ENCODE measurements at places on chromosomes 11 and 22. TPM values are rescaled to one million over a fixed set of nuclear protein-coding genes. Genes with fewer than 3 reads are reported as not detected.

DNA sequence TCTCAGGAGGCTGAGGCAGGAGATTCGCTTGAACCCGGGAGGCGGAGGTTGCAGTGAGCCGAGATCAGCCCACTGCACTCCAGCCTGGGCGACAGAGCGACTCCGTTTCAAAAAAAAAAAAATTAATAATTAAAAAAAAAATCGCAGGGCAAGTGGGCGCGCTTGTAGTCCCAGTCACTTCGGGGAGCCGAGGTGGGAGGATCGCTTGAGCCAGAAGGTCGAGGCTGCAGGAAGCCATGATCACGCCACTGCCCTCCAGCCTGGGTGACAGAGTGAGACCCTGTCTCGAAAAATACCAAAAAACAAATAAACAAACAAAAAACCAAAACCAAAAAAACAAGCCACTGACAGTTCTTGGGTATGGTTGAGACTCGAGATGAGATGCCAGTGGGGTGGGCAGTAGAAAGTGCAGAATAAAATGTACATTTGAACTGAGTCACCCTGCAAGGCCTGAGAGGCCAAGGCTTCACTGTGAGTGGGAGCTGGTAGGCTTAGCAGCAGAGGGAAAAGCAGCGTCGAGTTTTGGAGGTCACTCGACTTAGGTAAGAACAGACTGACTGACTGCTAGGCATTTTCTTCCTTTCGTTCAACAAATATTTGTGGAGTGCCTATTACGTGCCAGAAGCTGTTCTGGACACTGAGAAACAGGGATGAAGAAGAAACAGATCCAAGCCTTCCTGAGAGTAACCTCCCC is 635 bp upstream of the LDHA start:
- no peaks in the 10 kb centered on the region for H3K27me3 ChIP-seq
- peaks cover 24% of the 10 kb centered on the region for H3K36me3 ChIP-seq
- no peak for DNase-seq
- peak overlapping the region; percentile 98 for H3K4me3 ChIP-seq

Gene TRPC6
- not detected for total RNA-seq

DNA sequence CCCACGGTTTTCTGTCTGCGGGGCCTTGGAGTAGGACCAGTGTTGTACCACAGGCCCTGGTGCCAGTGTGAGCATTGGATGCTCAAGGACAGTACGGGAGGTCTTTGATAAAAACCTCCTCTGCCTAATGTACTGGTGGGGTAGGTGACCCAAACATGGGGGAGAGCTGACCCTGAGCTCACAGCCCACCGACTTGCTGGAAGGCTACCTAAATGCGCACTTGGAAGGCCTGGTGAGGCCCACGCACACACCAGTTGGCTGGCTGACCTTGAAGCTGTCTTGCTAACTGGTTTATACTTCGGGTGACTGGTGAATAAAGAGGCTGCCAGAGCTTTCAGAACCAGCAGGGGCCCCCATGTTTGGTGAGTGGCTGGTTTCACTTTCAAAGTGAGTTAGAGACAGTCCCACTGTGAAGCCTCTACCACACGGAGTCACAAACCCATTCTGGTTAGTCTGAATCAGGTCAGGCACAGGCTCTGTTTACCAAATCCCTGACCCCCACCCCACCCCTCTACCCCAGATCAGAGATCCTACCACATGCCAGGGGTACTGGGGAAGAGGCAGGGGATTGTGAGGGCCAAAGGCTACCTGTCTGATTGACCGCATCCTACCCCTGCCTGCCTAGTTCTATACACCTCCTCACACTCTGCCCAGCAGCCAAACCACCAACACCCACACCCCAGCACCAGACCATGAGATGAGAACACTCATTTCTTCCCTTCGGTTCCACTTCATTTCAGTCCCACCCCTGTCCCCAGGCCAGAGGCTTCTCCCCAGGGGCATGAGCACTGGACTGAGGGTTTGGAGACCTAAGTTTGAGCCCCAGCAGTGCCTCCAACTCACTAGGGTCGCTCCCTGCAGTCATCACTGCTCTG is 12.7 kb upstream of the IL2RB start:
- H3K27ac ChIP-seq: no peak overlapping the region
- H3K4me3 ChIP-seq: no peak overlapping the region
- H3K36me3 ChIP-seq: no peaks in the 10 kb centered on the region
- H3K4me1 ChIP-seq: no peaks in the 10 kb centered on the region

DNA sequence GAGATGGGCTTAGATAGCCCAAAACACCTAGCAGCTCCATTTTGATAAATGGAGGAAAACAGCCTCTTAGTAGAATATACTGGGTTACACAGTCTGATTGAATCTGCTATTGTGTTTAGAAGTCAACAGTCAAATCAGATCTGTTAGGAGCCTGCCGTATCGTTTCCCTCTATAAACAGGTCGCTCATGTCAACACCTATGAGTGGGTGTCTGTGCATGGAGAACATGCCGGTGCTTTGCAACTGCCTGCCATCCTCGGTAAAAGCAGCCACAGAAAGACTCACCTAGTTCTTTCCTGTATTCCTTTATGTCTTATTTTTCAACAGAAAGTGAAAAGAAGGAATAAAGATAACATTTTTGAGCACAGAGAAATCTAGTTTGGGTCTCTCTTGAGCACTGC is 99.4 kb downstream of the ETS1 start:
- no peaks in the 10 kb centered on the region for H3K36me3 ChIP-seq
- H3K27ac ChIP-seq: no peak overlapping the region
- H3K4me1 ChIP-seq: no peaks in the 10 kb centered on the region
- H3K27me3 ChIP-seq: peaks cover 13% of the 10 kb centered on the region
- no peak for DNase-seq

- no peak overlapping the region for H3K4me3 ChIP-seq
- no peaks in the 10 kb centered on the region for H3K27me3 ChIP-seq
- peaks cover 27% of the 10 kb centered on the region for H3K36me3 ChIP-seq
- no peak overlapping the region for H3K27ac ChIP-seq
- H3K4me1 ChIP-seq: no peaks in the 10 kb centered on the region
- DNase-seq: no peak
Measured at GRCh38 chr22:40972587-40972986, 21.4 kb downstream of the RBX1 start.

Gene KCTD14
- total RNA-seq: 0.45 TPM

Gene FAM168A
- 46.1 TPM for total RNA-seq

Gene OR10A2
- total RNA-seq: not detected

Gene PLAAT5
- total RNA-seq: not detected

GRCh38 chr11:18729426-18729825 is 3.4 kb upstream of the IGSF22 start:
- no peaks in the 10 kb centered on the region for H3K4me1 ChIP-seq
- H3K36me3 ChIP-seq: no peaks in the 10 kb centered on the region
- H3K27ac ChIP-seq: no peak overlapping the region
- no peak overlapping the region for H3K4me3 ChIP-seq
- H3K27me3 ChIP-seq: no peaks in the 10 kb centered on the region
- DNase-seq: no peak

Gene DLG2
- total RNA-seq: 276 TPM

Gene KRTAP5-2
- total RNA-seq: not detected

DNA sequence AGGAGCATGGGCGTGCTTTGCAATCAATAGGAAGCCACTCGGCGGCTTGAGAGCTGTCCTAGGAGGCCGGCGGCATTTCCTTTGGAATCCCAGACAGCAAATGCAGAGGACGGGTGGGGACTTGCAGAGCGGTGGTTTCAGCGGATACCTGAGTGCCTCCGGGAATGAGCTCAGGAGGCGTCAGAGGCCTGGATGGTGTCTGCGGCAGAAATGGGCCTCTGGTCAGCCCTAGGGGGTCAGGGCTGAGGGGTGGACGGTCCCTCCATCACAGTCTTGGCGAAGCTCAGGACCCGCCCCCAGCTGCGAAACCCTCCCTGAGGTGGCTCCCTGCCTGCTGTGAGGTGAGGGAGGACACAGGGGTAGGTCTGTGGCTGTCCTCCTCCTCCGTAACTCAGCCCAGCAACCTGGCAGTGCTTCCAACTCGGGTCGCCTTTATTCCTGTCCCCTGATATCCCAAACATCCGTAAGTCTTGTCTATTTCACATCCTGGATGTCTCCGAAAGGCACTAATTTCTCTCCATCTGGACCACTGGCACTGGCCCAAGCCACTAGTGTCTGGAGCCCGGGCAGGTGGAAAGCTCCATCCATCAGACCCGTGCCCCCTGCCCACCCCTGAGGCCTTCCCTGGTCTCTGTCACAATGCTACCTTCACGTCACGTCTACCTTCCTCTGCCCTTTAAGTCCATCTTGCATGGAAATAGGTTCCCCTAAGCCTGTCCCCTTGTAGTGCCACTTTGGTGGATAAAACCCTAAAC is 686.6 kb downstream of the BRD1 start:
- H3K4me1 ChIP-seq: no peaks in the 10 kb centered on the region
- DNase-seq: no peak
- no peaks in the 10 kb centered on the region for H3K36me3 ChIP-seq
- no peak overlapping the region for H3K4me3 ChIP-seq
- no peaks in the 10 kb centered on the region for H3K27me3 ChIP-seq

Gene WT1
- total RNA-seq: 8.6 TPM

Gene PKP3
- not detected for total RNA-seq

Gene CCDC87
- 1.1 TPM for total RNA-seq

DNA sequence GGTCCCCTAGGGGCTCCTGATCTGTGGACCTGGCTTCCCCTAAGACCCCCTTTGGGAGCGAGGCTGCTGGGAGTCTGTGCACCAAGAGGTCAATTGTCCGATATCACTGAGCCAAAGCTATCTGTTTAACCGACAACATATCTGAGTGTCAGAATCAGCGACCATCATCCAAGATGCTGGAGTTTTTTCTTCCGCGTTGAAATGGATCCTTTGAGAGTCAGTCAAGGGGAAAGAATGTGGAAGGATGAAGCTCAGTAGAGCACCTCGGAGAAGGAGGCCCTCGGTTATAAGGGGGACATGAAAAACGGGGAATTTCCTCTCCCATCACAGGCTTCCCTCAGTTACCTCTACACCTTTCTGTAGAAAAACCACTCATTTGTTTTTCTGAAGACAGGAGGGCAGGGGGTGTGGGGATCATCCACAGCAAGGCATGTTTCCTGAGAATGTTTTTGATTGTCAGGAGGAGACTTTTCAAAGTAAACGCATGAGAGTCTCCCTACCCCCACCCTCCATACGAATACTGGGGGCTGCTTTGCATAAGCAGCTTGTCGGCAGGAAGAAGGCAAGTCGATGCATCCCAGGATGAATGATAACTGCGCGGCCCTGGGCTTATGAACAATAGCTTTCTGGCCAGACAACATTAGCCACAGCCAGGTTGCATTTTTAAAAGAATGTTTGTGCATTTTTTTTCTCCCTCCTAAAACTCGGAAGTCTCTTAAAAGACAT is 37.7 kb upstream of the CCND1 start:
- H3K4me1 ChIP-seq: peaks cover 48% of the 10 kb centered on the region
- H3K27ac ChIP-seq: peak overlapping the region; percentile 21
- no peaks in the 10 kb centered on the region for H3K36me3 ChIP-seq
- no peak overlapping the region for H3K4me3 ChIP-seq

DNA sequence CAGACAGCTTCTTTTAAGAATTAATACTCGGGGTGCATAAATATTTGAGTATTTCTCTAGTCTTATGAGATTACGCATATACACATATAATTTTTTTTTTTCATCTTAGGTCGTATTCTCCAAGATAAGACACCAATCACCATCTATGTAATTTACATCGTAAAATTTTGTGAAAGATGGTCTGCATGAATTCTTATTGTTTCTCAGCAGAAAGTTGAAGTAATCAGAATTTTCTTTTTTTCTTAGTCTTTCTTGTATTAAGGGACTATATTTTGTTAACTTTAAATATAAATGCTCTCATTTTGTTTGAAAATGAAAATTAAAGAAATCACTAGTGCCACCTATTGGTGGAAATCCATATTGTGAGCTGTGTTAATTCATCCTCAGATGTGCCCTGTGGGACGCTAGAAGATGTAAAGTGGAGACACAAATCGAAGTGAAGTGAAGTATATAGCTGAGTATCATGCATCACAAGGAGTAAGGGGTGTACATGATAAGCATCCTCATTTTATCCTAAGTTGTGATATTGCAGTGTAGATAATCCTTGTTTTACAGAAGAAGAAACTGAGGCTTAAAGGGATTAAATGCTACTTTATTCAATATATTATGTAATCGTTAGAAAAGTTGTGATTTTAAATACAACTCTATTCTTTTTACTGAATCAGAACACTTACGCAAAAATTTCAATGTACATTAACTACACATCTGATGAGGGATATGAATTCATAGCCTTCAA is 2084.3 kb downstream of the LRRC4C start:
- no peak overlapping the region for H3K4me3 ChIP-seq
- no peaks in the 10 kb centered on the region for H3K27me3 ChIP-seq
- H3K36me3 ChIP-seq: no peaks in the 10 kb centered on the region
- H3K27ac ChIP-seq: peak overlapping the region; percentile 3
- H3K4me1 ChIP-seq: peaks cover 11% of the 10 kb centered on the region

DNA sequence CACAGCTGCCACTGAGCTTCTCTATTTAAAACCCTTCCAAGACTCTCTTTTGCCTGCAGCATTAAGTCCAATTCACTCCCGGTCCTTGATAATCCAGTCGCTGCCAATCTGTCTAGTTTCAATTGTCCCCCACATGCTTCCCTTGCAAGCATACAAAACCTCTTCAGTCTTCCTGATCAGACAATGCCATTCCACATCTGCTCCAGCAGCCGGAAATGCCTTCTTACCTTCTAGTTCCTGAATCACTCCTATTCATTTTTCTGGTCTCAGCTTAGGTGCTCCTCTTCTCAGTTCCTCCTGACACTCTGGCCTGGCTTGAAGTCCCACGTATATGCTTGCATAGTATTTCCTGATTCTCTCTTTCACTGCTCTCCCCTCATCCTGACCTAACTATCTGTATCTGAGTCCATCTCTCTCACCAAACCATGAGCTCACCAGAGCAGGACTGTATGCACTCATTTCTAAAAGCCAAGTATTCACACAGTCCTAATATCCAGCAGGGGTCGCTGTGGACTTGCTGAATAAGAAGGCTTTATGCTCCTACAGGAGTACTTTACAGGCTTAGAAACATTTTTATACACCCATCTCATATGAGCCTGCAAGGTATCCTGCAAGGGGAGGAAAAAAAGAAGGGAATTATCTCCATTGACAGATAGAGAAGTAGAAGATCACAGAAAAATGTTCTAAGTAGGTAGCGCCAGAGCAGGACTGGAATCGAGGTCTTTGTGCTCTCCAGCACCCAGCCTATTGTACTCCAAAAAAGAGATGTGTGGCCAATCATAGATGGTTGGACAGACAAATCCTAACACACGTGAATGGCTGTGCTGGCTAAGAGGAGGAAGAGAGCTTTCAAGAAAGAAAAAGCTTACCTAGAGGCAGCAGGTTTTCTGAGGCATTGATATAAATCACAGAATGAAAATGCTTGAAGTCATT is 19.2 kb downstream of the XRRA1 start:
- H3K36me3 ChIP-seq: no peaks in the 10 kb centered on the region
- no peaks in the 10 kb centered on the region for H3K27me3 ChIP-seq
- no peak overlapping the region for H3K4me3 ChIP-seq
- peak; percentile 94 for DNase-seq
- H3K4me1 ChIP-seq: peaks cover 7% of the 10 kb centered on the region

- H3K27me3 ChIP-seq: peaks cover 9% of the 10 kb centered on the region
- no peak overlapping the region for H3K4me3 ChIP-seq
- H3K27ac ChIP-seq: no peak overlapping the region
- DNase-seq: no peak
- no peaks in the 10 kb centered on the region for H3K36me3 ChIP-seq
Measured at GRCh38 chr11:79028225-79028624, 412.6 kb downstream of the TENM4 start.
